ENCODE measurements at places on chromosomes 5 and 9.

DNA sequence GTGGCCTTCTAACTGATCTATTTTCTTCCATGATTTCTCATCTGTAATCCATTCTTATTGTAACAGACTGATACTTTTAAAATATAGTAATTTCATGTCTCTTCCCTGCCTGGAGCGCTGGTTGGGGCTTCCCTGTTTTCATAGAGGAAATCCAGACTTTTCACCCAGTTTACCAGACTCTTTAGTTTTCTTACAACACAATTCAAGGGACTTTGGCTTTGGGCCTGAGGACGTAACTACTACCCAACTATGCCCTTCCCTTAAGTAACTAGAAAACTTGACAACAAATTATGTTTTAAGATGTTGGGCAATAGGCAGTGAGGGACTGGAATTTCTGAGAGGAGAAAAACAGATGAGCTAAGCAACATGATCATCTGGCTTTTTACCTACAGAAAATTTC, 289.6 kb downstream of the FGF10 start:
- DNase-seq: no peak

DNA sequence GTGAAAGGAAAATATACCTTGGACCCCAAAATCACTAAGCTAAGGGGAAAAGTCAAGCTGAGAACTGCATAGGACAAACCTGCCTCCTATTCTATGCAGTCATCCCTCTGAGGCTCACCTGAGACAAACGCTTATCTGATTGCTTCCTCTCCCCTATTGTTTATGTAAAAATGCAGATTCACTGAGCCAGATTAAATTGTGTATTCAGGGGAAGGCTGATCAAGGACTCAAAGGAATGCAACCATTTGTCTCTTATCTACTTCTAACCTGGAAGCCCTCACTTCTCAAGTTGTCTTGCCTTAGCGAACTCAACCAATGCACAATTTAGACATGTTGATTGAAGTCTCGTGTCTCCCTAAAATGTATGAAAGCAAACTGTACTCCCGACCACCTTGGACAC, 13.3 kb downstream of the SPARC start:
- no peak for DNase-seq

DNA sequence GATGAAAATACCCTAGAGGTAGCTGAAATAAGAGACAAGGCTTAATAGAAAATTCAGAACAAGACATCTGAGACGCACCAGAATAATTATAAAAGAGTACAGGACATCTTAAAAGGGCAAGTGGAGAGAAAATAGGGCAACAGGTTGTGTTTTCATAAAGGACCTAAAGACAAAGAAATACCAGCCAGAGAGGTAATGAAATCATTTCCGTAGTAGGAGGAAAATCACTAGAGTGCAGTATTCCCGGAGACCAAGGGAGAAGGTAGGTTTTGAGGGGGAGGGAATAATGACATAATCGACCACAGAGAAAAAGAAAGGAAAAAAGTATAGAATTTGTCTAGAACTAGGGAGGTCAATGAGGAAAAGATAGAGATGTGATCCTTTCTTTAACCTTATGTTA, 26.2 kb upstream of the CTNNAL1 start:
- DNase-seq: no peak

DNA sequence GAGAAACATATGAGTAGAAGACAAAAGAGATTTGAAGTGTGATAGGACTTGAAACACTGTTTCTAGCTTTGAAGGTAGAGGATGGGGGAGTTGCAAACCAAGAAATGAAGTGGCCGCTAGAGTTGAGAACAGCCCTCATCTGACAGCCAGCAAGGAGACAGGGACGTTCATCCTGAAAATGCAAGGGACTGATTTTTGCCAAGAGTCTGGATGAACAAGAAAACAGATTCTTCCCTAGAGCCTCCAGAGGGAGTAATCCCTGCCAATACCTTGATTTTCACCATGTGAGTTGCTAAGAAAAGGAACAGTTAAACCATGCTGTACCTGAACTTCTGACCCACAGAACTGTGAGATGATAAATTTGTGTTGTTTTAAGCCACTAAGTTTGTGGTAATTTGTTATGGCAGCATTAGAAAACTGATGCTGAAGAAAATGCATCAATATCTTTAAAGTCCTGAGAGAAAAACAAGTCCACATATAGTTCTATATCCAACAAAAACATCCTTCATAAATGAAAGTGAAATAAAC, 154.0 kb upstream of the ADAMTSL1 start:
- DNase-seq: peak; percentile 26

GRCh38 chr9:89428901-89429890, 68.7 kb downstream of the SEMA4D start:
- peak; percentile 24 for DNase-seq

DNA sequence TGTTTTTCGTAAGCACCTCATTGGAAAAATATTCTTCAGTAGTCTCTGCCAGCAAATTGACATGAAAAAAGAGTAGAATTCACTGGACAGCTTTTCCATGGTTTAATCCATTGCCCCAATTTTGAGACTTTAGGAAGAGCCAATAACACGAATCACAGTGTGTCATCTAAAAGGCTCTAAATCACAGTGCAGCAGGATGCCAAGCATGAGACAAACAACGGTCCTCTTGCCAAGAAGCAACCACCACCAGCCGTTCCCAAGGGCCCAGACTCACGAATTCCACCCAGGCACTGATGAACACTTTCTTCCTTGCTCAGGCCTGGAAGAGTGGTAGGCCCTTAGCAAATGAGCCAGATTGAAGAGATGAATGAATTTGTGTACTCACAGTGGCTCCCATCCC, 18.3 kb upstream of the IRX4 start:
- no peak for DNase-seq

- DNase-seq: peak; percentile 12
Measured at GRCh38 chr9:83234541-83234940, 171.6 kb upstream of the RASEF start.

DNA sequence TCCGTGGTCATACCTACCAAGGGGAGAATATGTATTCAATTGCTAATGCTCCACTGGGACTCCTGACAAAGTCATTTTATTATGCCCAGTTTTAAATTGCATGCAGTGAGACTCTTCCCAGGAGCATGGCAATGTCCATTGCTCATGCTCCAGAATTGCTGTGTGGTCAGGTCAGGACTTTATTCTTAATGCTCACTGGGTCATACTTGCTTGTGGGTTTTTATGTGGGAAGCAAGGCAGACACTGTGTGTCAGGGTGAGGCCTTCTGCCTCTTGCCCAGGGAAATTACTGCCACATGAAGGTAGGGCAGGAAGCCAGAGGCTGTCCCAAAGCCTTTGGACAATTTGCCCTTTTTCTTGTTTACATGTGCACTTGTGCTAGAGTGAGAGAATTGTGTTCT, 164.6 kb upstream of the MEF2C start:
- no peak for DNase-seq

DNA sequence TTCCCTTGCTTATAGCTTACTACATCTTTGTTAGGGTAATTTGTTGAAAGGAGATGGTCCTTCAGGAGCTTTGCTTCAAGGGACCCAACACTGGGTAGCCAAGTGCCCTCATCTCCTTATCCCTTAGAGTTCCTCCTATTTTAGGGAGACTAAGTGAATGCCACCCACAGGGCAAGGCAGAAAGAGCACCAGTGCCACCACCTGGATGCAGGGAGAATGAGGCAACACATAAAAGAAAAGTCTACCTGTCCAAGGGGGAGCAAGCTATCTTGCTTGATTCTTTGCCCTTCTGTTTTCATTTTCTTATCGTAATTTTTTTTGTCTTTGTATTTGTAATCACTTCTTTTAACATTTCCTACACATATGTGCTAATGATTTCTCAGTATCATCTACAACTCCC, 205.5 kb downstream of the NPR3 start:
- DNase-seq: no peak

- no peak for DNase-seq
Measured at GRCh38 chr5:6107675-6108539, 270.4 kb downstream of the MED10 start.

DNA sequence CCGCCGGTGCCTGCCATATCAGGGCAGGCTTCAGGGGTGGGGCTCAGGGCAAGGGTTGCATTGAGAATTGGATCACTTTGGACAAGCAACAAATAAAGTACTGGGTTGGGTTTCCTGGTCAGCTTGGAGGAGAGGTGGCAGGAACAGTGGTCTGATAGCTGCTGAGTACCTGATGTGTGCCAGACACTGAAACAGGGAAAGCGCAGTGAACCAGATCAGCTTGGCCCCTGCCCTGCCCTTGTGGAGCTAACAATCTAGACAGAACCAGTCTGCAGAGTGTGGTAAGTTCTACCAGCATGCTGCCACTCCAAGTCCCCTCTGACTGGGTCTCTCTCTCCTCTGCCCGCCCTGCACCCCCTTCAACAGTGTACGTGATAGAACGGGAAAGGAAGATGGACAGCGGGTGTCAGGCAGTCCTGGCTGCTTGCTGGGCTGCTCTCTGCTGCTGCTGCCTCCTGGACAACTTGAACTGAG, 53.4 kb downstream of the CYSTM1 start:
- DNase-seq: no peak

DNA sequence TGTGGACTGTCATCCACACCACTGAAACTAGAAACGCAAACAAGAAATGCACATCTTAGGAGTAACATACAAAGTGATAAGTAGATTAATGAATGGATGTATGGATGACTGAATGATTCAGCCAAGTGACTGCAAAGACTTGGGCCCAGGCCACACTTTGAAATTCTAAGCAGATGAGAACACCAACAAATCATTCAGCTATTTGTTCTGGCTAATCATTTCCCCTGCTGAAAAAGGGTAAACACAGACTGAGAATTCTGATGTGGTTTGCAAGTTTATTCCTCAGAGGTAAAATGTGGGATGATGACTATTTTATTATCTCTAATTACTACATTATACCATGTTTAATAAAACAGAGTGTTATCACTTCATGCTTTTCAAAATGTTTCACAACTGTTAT, 163.2 kb upstream of the ADAMTS16 start:
- no peak for DNase-seq

GRCh38 chr5:39164529-39165402, 54.6 kb downstream of the FYB1 start:
- no peak for DNase-seq

- no peak for DNase-seq
Measured at GRCh38 chr5:42015681-42016080, 90.6 kb downstream of the FBXO4 start.

DNA sequence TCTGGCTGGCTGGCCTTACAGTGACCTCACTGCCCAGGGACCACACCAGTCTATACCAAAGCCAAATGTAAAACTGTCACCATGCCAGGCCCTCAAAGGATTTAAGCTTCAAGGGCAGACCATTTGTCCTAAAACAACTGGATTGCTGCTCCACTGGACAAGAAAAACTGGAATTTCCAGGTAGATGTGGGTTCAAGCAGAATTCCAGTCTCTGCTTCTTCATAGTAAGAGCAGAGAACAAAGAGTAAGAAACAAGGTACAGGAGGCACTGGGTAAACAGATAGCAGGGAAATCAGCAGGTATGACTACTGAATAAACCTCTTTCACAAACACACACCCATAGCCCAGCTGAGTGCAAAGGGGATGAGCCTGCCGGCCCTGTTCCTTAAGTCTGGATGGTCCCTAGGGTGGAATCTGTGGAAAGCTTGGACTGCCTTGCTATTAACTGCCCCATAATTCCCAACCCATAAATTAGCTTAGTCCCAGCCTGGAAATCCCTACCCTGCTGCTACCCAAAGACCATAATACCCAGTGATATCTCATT, 5.5 kb downstream of the B4GALT1 start:
- DNase-seq: peak; percentile 95

GRCh38 chr5:114729986-114730385, 368.1 kb downstream of the KCNN2 start:
- DNase-seq: no peak

GRCh38 chr5:107640568-107640967, 30.2 kb downstream of the EFNA5 start:
- peak; percentile 71 for DNase-seq

- peak; percentile 7 for DNase-seq
Measured at GRCh38 chr9:83633255-83633654, 10.3 kb downstream of the IDNK start.

All from NCI-H69 (cell line).